ENCODE measurements at places on chromosomes 4 and X. TPM values are rescaled to one million over a fixed set of nuclear protein-coding genes. Genes with fewer than 3 reads are reported as not detected.

- no peak for DNase-seq
Observed at GRCh38 chr4:161829591-161829990, 334.2 kb downstream of the FSTL5 start.

DNA sequence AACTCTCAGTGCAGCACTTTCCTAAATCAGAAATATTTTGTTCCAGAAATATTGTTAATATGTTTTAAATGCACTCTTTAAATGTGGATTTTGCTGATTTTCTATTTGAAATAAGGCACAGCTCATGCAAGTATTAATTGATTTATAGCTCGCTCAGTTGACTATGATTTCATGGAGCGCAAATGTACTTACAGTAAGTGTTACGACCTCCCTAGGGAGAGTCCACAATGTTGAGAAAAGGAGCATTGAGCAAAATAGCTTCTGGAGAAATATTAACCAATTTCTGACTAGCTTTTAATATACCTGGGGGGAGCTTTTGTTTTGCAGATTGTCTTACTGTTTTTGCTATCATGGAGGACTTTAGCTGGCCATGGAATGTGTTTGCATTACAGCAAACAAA, 1687.5 kb downstream of the STIM2 start:
- no peak for DNase-seq

DNA sequence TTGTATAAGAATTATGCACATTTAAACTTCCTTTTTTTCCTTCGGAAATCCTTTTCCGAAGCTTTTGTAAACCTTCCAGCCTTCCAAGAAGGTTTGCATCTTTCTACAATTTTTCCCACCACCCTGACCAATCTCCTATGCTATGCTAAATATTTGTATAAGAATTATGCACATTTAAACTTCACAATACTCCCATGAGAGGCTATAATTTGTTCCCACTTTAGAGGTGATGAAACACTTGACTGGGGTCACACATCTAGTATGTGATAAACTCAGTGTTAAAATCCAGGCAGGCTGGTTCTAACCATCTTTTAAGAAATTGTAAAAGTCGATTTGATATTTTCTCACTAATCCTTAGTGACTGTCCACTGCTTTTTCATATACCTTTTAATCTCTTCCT, 22.1 kb downstream of the NUDT6 start:
- no peak for DNase-seq

TKTL2 gene
- polyA plus RNA-seq, result not detected

- no peak for DNase-seq
Observed at GRCh38 chrX:35800474-35800873, 2.3 kb downstream of the MAGEB16 start.

PABPC1L2B gene
- polyA plus RNA-seq, result not detected

MFAP3L gene
- 0.31 TPM for polyA plus RNA-seq

GRCh38 chrX:111083081-111083480, 12.9 kb upstream of the PAK3 start:
- no peak for DNase-seq

AMBN gene
- polyA plus RNA-seq, result not detected

DNA sequence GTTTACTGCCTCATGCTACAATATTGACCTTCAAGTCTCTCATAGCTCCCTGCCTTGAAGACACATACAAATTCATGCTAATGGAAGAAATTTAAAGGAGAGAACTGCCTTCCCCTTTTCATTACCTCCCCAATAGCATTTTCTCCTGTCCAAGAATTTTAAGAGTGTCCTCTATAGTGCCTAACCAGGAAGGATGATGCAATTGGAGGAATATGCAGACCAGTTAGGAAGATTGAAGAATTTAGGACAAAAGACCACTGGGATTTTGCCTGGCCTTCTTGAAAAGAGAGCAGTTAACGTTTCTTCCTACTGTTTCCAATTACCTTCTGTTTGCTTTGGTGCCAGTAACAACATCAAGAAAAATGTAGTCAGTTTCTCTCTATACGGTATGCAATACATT, 443.9 kb downstream of the INPP4B start:
- DNase-seq, result no peak

Data from AG04450 (cell line).